ENCODE measurements at places on chromosomes 4 and X.
A peak's percentile ranks its signal among the peaks of the same experiment; 100 is the strongest.

DNA sequence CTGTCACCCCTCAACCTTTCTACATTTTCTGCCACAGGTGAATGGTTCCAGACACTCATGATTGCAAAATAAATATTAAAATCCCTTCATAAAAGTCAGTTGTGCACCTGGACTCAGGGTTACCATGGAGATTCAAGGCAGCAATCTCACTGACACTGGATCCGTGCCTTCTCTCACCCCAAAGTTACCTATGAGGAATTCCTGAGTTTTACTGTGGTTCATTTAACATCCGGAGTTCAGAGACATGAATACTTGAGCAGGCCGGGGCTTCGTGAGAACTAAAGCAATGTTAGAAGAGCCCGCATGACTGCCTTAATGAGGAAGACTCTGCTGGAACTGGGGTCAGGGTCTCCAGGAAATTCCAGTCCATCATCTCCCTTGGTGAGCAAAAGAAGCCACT lies 12.5 kb upstream of the CLNK start:
- no peak for DNase-seq

- DNase-seq = no peak
Observed at GRCh38 chr4:76683144-76683543, 214.8 kb downstream of the SOWAHB start.

- no peak for DNase-seq
Observed at GRCh38 chr4:5916229-5916628, 23.3 kb upstream of the CRMP1 start.

DNA sequence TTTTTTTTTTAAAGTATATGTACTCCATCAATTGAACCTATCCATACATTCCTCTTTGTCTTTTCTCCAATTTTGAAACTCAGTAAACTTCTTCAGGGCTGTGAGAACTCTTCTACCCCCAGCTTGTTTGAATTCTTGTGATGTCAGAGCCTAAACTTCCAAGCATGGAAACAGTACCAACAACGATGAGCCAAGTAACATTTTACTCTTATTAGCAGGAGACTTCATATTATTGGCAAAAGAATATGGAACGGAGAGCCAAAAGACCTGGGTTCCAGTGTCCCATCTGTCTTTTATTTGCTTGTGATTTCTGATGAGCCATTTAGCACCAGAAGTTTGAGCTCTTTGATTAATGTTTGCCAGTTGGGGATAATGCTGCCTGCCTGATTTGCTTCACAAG lies 5.3 kb downstream of the DIAPH2 start:
- DNase-seq = no peak

DNA sequence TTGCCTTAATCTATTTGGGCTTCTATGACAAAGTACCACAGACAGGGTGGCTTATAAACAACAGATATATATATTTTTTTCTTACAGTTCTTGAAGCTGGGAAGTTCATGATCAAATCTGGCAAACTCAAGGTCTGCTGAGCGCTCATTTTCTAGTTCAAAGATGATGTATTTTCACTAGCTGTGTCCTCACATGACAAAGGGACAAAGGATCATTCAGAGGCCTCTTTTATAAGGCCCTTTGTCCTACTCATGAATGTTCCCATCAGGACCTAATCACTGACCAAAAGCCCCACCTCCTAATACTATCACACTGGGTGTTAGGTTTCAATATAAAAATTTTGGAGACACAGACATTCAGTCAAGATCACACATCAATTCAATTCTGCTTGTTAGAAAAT lies 2025.2 kb downstream of the PCDH7 start:
- DNase-seq = no peak

DNA sequence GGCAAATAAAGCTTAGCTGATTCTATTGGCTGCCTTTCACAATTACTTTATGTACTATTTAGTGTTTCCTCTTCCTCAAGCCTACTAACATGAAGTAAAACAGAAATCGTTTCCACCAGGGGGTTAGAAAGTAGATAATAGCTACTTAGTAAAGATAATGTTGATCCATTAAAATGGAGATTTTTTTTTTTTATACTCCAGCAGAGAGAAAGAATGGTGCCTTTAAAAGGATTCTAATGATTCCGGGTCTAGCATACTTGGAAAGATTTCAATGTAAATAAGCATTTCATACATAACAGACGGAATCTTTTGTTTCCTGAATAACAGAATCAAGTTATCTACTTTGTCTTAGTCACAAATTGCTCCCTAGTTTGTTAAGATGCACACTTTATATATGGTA lies 37.1 kb downstream of the GK start:
- no peak for DNase-seq

DNA sequence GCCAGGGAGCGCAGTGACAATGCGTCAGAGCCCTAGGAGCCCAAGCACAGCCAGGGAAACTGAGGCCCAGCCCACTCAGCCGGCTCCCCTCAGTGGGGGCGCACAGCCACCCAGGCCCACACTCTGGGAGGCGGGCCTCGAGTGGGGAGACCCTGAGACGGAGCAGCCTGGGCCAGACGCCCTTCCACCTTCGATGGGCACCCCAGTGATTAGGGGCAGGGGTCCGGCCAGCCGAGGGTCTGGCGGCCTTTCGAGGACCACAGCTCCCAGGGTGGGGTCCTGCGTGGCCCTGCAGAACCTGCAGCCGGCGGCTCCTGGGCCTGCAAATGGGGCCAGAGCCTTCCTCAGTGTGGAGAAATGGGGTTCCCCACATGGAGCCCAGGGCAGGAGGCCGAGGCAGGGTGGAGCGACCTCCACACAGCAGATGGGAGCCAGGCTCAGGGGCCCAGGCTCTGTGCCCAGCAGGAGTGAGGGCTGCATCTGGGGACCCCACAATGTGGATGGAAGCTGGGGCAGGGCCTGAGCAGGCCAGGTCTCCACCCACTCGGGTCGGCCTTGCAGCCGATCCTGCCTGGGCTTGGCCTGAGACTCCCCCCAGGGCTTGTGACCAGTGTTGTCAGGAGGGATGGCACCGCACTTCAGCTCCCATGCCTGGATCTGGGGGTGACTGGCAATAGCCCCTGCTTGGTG lies 5.0 kb downstream of the HGFAC start:
- DNase-seq = peak; percentile 45

DNA sequence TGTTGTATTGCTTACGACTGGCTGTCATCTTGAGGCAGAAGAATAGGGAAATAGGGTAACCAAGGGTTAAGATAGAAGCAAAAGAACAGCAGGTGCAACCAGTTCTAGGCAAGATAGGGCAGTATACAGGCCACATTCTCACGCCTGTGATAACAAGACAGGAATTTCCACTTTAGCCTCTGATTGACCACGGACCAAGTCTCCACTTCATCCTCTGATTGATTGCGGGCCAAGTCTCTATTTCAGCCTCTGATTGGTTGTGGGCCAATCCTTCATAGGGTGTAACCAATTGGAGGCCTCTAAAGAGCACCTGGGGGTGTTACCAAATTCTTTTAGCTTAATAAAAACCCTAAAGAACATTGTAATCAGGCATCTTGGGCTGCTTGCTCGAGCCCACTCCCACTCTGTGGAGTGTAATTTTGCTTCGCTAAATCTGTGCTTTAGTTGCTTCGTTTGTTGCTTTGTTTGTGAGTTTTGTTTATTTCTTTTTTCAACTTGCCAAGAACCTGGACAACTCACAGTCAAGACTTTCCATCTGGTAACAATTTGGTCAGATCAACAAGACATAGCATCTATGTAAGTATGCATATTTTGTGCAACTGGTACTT lies 8.7 kb upstream of the TBC1D9 start:
- DNase-seq = no peak

DNA sequence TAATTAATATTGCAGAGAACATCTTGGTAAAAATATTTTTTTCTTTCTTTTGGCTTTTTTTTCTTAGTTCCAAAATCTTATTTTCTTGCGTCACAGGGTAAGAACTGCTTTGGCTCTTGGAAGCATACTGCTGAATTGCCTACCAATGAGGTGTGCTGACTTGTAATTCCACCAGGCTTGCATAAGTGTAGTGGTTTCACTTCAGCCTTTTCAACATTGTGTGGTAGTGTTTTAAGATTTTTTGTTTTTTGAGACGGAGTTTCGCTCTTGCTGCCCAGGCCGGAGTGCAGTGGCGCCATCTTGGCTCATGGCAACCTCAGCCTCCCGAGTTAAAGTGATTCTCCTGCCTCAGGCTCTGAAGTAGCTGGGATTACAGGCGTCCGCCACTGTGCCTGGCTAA lies 42.4 kb downstream of the N4BP2 start:
- no peak for DNase-seq

- DNase-seq = no peak
Observed at GRCh38 chr4:22487328-22487727, 28.5 kb downstream of the ADGRA3 start.

DNA sequence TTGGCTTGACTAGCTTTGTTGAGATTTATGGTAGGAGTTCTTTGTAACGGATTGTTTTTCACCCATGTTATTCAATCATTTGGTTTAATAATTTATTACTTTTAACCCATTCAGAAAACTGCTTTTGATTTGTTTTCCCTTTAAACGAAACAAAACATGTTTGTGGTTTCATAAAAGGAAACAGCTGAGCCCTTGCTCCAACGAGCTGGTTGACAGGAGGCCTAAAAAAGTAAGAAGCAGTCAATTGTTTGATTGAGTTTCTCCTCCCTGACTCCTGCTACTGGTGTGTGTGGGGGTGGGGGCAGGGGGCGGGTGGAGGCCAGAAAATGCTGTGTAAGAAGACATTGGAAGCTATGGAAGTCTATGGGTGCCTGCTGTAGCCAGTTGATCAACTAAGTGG lies 102.8 kb downstream of the CHRDL1 start:
- no peak for DNase-seq

- no peak for DNase-seq
Observed at GRCh38 chr4:102299354-102300107, 45.8 kb downstream of the SLC39A8 start.

DNA sequence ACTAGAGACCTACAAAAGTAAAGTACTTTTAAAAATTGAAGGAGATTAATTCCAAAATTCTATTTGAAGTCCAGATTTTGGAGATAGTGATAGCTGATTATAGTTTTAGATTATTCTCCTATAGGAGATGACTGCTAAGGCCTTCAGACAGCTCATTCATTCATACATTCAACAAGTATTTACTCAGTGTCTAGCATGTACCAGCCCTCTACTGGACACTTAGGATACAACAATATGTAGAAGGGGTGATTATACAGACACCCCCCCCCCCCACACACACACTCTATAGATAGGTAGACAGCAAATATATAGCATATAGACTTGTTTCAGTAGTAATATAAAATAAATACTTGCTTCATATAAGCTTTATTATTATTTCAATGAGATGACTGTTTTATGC lies 60.4 kb upstream of the TAF9B start:
- DNase-seq = no peak

All from 8988T (cell line).